Anterior cingulate cortex (tissue), 58 donors: ENCODE measurements at places on chromosomes 7 and 10.

DNA sequence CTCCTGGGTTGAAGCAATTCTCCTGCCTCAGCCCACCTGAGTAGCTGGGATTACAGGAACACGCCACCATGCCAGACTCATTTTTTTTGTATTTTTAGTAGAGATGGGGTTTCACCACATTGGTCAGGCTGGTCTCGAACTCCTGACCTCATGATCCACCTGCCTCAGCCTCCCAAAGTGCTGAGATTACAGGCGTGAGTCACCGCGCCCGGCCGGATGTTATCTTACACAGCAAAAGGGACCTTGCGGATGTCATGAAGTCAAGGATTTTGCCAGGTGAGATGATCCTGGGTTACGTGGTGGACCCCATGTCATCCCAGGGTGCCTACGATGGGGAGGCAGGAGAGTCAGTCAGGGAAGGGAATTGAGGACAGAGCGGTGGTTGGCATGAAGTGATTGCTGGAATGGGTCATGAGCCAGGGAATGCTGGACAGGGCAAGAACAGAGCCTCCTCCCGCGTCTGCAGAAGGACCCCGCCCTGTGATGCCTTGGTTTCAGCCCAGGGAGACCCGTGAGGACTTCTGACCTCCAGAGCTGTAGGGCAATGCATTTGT is 8.7 kb upstream of the UBE3C start:
- DNase-seq, result no peak

DNA sequence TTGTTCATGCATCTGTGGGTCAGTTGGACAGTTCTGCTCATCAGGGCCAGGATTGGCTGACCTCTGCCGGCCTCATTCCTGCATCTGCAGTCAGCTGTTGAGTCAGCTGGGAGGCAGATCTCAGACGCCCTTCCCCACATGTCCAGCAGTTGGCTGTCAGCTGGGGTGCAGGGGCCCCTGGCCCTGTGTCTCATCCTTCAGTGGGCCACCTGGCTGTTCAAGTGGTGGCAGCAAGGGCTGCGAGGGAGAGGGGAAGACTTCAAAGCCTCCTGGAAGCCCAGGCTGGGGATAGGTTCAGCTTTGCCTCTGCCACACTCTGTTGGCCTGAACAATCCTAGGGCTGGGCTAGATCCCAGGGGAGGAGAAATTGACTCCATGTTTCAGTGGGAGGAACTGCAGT is 33.2 kb downstream of the TACR2 start:
- DNase-seq, result no peak

DNA sequence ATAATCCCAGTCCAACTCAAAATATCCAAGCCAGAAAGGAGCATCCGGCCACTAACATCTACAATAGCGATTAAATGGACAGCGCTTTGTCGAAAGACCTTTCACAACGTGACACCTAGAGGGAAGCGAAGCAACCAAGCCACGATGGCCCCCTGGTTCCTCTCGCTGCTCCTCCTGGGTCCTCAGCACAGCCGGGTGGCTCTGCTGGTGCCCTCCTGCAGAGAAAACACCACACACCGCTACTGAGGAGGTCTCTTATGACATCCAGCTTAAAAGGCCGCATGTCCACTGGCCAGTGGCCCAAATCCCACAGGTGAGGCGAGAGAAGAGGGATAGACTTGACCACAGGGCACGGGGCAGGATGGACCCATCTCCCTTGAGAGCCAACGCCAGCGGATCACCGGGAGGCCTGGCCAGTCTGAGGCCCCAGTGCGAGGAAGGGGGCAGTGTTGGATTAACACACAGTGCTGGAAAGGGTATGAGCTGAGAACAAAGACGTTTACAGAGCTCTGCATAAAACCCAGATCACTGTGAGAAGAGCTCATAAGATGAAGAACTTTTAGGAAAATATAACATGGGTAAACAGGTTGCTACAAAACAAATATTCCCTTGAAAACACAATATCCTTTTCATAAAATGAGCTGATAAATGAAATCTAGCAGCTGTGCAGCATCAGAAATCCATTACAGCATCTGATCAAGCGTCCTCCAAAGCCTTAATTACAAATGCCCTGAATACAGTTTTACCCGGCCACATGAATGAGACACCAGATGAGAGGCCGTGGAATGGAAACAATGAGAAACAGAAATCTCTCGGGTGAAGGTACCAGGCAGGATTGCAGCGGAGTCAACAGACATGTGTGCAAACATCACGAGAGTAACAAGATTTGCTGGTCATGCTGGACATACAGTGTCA is 236.7 kb downstream of the DIP2C start:
- DNase-seq, result no peak

- DNase-seq, result no peak
Observed at GRCh38 chr10:63409465-63410027, 56.2 kb downstream of the JMJD1C start.

DNA sequence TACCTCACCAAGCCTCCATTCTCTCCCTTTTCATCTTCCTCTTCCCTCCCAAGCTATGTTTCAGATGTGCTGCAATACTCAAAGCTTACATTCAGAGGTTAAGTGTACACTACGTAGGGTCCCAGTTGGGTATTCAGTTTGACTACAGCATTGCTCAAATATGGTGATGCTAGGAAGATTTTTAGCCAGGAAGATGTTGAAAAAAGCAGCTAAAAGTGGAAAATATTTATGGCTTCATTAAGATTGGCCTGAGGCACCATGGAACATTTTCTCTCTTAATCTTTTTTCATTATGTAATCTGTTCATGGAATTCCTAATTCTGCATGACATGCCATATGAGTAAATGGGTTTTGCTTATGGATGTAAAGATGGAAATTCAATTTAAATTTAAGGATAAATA is 72.0 kb upstream of the ABCB5 start:
- no peak for DNase-seq

DNA sequence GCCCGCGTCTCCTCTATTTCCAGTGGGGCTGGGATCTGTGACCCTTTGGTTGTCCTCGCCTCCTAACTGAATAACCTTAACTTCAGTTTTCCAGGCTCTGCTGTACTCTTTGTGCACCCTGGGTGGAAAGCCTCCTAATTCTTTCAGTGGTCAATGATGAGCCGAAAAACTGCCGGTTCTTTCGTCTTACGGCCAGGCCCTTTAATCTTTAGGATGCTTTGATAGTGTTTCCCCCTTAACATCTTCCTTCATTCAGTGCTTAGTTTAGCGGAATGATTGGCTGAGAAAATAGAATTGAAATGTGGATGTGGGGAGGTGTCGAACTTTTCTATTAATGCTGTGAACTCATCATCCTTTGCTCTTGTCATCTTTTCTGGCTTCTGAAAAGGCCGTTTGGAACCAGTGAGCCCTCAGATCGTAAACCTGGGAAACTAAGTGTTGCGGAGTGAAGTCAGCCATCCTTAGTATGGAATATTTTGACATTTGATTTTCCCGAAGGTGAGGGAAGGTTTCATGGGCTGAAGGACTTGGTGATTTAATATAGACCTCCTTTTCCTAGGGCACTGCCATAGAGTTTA is 847 bp downstream of the GARS1 start:
- DNase-seq, result no peak

- no peak for DNase-seq
Observed at GRCh38 chr10:508726-509125, 180.7 kb downstream of the DIP2C start.

- no peak for DNase-seq
Observed at GRCh38 chr10:18378766-18379165, 238.5 kb downstream of the CACNB2 start.

DNA sequence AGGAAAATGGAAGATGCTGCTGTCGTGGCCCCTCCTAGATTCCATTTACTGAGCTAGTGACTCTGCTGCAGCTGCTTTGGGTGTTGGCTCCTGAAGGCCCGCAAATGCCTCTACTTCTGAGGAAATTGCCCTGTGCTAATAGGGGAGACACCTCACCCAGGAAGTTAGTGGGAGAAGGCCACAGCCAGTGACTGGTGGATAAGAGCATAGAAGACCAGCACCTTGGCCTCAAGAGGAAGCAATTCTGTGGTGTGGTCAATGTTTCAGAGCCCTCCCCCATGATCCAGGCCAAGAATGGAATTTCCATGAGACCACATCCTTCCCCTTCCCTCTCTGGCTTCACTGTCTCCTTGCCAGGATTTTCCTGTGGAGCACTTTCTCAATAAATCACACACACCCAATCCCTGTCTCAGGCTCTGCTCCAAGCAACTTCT is 25.0 kb upstream of the FZD1 start:
- DNase-seq, result no peak

- DNase-seq, result no peak
Observed at GRCh38 chr7:75808106-75808505, 5.5 kb downstream of the CCL24 start.

- no peak for DNase-seq
Observed at GRCh38 chr7:45219801-45220435, 62.3 kb downstream of the RAMP3 start.

- no peak for DNase-seq
Observed at GRCh38 chr10:76632767-76633051, 1004.9 kb downstream of the KCNMA1 start.

GRCh38 chr7:10237306-10237705 is 736.4 kb upstream of the PHF14 start:
- DNase-seq, result no peak

- DNase-seq, result no peak
Observed at GRCh38 chr7:137965942-137966640, 35.8 kb downstream of the CREB3L2 start.

GRCh38 chr10:71818674-71819260 is 32.3 kb downstream of the PSAP start:
- DNase-seq, result no peak

GRCh38 chr7:106405697-106406141 is 120.9 kb upstream of the NAMPT start:
- DNase-seq, result no peak

GRCh38 chr7:19362099-19362498 is 216.9 kb upstream of the FERD3L start:
- no peak for DNase-seq

- no peak for DNase-seq
Observed at GRCh38 chr7:34392972-34393371, 265.0 kb upstream of the NPSR1 start.

GRCh38 chr10:2476218-2476811 is 591.0 kb upstream of the PFKP start:
- no peak for DNase-seq
